GM12892 (cell line): ENCODE measurements at places on chromosomes 16 and 17.

- no peak for DNase-seq
Observed at GRCh38 chr17:61239953-61240352, 159.7 kb upstream of the TBX2 start.

DNA sequence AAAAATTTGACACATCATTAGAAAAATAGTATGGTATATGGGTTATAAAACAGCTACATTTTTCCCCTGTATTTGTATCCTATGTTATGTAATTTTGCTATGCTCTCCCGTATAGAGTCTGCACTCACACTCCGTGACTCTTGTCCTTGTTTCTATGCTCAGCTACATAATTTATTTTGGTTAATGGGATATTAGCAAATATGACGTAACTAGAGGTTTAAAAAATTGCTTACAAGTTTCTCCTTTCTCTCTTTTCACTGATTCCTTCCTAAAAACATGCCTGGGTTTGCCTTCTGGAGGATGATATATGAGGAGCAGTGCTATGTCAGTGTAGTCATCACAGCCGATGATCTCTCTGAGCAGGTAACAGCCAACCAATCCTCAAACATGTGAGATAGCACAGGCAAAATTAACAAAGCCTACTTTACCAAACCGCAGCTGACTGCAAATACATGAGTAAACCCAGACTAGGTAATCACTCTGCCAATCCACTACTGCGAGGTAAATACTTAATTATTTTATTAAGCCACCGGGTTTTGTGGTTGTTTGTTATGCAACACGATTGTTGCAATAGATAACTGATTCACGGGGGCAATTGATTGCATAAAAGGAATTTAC is 126.9 kb downstream of the KIF2B start:
- no peak for DNase-seq

DNA sequence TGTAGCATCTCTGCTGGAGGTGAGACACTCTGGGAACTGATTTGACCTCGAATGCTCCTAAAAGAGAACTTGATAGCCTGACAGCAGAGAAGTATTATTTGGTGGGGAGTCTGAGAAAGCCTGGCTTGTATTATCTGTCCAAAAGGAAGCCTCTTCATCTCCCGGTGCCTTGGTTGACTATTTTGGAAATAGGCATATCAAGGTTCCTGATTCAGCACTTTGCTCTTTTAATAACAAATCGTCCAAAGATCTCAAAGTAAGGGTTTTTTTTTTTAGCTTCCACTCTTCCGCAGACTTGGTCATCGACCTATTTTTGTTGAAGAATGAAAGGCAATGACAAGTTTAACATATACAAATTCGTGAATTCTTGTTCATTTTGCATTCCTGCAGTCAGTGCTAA is 14.8 kb downstream of the TMEM186 start:
- DNase-seq, result no peak

DNA sequence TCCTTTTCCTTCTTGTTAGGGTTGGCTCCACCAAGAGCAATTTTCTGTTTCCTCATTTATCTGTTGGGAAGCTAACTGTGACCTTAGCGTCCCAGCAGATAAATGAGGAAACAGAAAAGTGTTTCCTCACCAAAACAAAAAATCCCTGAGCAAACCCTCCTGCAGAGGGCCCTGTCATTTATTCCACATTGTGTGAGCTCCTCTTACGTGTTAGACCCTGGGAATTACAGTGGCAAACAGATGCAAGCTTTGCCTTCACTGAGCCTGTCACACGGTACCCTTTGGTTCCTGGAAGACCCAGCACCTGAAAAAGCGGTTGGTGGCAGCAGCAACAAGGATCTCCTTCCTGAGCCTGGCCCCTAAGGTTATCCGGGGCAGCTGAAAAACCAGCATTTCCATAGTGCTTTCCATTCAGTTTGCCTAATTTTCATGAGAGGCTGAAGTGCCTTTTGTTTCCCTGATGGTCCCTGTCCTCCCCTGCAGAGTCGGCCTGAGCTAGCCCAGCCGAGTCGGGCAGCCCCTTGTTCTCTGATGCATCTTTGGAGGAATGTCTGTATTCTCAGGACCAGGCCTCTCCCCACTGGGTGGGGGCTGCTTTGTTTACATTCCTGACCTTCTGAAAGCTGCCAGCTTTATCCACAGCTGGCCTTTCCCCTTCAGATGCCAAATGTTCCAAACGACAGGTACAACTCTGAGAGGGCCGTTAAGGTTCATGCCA is 34.7 kb downstream of the YPEL2 start:
- DNase-seq, result no peak

- no peak for DNase-seq
Observed at GRCh38 chr17:50518384-50519023, 10.3 kb downstream of the MYCBPAP start.

DNA sequence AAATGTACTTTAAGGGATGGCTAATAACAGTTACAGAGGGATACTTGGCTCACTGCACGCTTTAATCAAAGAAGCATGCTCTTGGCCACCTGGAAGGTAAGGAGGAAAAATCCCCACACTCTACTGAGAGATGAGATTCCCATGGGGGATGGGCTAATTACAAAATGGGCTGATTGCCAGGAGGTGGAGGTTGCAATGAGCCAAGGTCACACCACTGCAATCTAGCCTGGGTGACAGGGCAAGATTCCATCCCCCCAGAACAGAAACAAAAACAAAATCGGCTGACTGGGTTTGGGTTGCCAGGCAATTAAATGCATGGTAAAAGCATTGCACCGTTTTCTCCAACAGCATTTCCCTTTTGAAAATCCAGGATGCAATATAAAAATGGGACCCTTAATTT is 18.0 kb downstream of the N4BP1 start:
- no peak for DNase-seq

GRCh38 chr17:55622547-55622946 is 100.1 kb downstream of the TMEM100 start:
- no peak for DNase-seq

GRCh38 chr16:6967796-6968320 is 364.8 kb upstream of the RBFOX1 start:
- no peak for DNase-seq

DNA sequence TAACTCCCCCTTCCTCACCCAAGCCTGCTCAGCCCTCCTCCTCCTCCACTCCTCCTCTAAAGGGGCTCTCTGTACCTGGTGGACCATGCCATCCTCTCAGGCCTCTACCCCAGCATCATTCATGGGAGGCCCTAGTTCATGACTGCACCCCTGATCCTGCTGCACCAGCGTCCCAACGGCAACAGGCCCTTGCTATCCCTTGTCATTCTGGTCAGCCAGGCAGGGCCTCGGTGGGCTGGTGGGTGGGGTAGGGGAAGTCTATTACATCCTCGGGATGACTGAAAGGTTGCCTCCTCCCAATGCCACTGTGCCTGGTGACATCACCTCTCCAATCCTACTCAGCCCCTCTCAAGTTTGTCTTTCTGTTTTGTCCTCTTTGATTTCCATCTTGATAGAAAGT is 19.7 kb downstream of the ALOX12B start:
- DNase-seq, result no peak

DNA sequence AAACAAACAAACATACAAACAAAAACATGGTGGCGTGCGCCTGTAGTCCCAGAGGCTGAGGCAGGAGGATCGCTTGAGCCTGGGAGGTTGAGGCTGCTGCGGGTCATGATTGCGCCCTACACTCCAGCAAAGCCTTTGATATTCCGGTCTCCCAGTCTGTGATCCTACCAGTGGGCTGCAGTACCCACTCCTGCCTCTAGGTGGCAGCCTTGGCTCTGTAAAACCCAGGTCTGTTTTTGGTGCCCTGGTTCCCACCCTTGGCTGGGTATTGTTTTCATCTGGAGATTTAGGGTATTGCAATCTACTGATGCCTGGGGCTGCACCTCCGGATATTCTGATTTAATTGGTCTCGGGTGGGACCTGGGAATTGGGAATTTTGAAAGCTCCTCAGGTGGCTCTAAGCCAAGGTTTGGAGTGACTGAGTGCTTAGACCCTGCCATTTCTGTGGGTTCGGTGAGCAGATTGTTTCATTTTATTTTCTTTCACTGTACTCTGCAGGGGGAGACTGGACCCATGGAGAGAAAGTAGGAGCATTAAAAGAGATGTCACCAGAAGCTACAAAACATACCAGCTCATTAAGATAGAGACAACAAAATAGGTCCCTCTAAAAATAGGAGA is 40.5 kb downstream of the MYH3 start:
- DNase-seq, result peak; percentile 61

DNA sequence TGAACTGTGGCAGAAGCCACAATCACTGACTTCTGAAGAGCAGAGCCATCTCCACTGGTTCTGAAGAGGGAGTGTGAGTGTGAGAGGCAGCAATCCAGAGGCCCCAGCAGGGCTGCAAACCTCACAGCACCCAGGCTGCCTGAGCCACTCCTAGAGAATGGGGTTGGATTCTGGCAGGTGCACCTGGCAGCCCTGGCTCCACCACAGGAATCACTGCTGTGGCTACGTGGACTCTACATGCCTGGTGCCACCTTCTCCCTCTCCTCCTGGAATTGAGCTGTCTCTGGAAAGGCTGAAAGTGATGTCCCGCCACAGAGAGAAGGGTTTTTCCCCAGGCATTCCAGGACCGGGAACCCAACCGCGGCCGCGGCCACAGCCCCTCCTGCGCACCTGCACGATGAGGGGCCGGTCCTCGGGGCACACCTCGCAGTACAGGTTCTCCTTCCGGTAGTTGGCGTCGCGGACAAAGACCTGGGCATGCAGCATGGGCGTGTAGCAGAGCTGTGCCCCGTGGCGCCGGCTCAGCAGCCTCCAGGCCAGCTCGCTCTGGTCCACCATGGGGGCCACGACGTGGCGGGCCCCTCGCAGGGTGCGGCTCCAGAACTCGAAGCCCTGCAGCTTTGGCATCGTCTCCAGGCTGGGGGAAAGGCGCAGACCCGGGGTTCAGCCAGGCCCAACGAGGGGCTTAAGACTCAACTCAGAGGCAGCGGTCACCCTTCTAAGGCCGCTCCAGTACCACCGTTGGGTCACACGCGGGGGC is 991 bp downstream of the DUS1L start:
- no peak for DNase-seq

DNA sequence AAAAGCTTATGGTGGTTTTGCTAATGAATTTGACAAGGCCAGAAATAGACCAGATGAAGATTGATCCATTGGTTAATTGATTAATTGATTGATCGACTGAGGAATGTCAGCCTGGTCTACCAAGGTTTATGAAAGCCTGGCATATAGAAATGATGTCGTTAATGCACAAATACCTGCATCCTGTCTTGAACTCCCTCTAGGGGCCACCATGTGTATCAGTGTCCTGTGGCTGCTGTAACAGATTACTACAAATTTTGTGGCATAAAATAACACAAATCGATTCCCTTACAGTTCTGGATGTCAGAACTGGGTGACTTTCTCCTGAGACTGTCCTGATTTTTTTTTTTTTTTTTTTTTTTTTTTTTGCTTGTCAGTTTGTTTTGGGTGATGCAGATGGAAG is 553.2 kb downstream of the MAF start:
- no peak for DNase-seq

GRCh38 chr17:69597898-69598692 is 183.6 kb downstream of the MAP2K6 start:
- DNase-seq, result no peak

DNA sequence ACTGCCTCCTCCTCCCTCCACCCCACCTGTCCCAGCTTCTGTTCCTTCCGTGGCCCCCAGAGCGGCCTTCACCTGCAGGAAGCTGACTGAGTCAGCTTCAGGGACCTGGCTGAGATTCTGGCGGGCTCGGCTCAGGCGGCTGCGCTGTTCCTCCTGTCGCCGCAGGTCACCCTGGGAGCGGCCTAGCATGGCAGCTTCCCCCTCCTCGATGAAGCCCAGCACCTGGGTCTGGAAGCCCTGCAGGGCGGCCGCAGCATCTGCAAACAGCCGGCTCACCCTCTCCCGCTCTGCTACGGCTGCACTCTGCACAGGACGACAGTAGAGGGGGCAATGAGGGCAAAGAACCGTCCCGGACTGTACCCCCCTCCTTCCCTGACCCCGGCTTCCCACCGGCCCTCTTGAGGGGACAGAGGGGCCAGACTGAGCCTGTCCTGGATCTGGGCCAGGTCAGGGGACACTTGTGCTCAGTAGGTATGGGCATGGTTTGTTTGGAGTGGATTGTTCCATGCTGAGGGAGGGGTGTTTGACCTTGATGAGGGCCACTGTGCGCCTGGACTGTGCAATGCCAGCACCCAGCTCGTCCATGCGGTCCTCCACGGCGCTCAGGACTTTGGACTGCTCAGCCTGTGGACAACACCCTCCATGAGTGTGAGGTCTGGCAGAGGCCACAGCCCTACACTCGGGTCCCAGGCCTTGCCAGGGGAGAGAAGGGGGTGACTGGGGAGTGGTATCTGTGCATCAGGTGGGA is 2.0 kb downstream of the TRIM47 start:
- DNase-seq, result no peak

DNA sequence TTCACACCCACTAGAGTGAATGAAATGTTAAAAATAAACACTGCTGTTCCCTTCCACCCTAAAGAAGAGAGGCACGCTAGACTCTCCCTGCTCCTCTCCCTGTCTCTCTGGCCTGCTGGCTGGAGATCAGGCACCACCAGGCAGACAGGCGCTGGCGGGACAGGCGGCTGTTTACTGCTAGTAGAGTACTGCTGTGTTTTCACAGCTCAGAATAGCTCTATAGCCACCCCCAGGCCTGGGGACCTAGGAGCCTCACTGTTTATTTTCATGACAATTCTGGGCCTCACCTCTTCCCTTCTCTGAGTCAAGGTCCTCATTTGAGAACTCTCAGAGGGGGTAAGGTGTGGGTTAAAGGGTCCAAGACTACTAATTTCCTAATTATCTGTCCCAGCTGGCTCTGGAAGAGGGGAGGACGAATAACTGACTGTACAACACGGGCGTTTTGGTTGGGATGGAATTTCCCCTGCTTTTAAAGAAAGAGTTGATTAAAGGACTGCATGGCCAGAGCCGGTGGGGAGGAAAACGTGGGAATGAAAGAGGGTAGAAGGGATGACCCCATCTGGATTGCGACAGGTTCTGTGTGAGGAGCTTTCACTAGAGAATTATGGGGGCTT is 9.0 kb upstream of the G6PC1 start:
- DNase-seq, result no peak

GRCh38 chr17:79941088-79942010 is 94.3 kb downstream of the TBC1D16 start:
- no peak for DNase-seq

GRCh38 chr17:71118039-71118438 is 948.7 kb downstream of the KCNJ2 start:
- DNase-seq, result no peak

GRCh38 chr17:71102777-71103176 is 933.4 kb downstream of the KCNJ2 start:
- no peak for DNase-seq

GRCh38 chr17:7513850-7514419 is 29.8 kb downstream of the POLR2A start:
- DNase-seq, result no peak

- DNase-seq, result no peak
Observed at GRCh38 chr17:55322453-55322985, 57.8 kb downstream of the HLF start.

DNA sequence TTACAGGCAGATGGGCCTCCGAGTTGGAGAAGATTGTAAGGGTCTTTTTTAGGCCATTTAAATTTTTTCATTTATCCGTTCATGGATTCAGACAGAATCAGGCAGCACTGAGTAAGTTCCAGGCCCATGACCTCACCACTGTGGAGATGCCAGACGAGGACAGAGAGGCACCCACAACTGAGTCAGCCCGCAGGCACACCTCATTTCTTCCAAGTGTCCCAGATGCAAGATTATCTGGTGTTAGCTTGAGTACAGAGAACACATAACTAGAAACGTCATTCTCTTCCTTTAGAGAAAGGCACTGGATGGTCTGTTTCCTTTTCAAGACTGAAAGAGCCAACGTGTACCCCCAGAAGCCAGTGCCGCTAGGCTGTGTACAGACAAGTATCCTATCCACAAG is 16.9 kb downstream of the CLEC16A start:
- DNase-seq, result no peak
